Vagina (tissue), 2 donors: ENCODE measurements at places on chromosomes 3 and 15. TPM values are rescaled to one million over a fixed set of nuclear protein-coding genes. Genes with fewer than 3 reads are reported as not detected.

Gene TMEM207
- not detected for total RNA-seq

Gene HHLA2
- total RNA-seq: not detected

DNA sequence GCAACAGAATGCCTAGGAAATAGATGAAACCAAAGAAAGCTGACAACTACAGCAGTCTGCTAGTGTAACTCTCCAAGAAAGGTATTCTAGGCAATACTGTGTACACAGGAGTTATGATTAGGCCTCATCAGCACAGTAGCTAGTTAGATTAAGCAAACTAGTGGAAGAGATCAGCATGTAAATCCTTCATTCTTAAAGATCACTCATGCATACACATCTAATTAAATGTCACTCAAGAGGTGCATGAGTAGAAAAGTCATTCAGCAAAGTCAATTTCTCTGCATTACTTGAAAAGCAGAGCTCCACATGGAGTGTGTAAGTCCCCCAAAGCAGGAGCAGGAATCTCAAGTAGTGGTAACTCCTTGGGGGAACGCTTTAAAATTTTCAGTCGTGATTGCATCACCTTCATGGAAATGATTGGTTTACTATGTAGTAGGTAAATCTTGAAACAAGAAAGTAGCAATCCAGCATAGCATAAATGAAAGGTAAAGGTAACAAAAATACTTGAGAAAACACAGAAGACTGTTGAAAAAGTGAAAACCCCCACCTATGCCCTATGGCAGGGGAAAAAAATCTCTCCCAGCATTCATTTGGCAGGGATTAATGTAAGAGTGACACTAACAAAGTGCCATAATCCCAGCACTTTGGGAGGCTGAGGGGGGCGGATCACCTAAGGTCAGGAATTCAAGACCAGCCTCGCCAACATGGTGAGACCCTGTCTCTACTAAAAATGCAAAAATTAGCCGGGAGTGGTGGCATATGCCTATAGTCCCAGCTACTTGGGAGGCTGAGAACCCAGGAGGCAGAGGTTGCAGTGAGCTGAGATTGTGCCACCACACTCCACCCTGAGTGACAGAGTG, 29.4 kb upstream of the PPIB start:
- no peak for DNase-seq

DNA sequence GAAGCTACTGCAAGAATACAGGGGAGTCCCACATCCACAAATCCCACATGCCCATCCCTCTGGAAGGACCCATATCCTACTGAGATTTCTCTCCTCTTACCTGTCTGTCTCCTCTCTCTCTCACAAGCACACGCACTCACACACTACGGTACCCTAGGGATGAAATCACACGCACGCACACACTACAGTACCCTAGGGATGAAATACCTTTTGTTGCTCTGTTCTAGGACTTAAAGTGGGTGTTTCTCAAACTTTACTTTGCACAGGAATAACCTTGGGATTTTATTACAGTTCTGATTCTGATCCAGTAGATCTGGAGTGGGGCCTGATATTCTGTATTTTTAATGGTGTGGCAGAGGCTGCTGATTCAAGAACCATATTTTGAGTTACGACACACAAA, 622.2 kb upstream of the ZNF385D start:
- no peak for DNase-seq

DNA sequence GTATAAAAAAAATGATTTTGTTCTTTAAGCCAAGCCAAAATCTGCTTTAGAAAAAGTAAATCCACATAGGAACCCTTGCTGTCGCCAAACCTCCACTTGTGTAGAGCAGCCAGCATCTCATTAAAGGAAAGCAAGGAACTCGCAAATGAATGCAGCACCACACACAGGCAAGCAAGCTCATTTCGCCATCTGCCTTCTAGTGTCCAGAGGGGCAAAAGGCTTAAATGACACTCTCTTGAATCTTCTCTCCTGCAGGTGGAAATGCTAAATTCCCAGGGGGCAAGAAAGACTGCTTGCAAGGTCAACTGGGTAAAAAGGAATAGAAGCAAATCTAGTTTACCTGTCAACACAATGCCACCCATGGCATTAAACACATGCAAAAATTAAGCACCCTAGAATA, 2.4 kb downstream of the MB21D2 start:
- no peak for DNase-seq

- no peak for DNase-seq
These were observed 132.9 kb upstream of the TGFBR2 start for GRCh38 chr3:30473374-30474051.

DNA sequence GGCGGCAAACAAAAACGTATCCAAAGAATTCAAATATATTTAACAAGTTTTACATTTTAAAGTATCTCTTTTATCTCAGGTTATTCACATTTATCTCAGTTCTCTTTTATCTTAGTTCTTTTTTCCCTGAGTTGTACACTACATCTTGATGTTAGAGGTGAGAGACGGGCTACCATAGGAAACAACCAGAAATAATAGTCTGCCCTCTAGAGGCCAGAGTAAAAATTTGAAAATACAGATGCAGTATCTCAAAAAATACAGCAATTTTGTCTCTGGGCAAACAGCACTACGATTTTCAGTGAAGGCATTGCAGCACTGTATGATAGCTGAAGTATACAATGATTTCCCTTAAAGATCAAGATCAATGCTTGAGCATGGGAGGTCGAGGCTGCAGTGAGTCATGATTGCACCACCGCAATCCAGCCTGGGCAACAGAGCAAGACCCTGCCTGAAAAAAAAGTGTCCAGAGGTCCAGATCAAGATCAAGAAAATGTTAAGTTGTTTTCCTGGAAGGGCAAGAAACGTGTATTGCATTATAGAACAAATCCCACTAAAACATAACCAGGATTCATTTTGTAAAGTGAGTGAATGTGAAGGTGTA, 82.6 kb upstream of the ATP11B start:
- DNase-seq: no peak

- no peak for DNase-seq
These were observed 269.5 kb downstream of the PLCL2 start for GRCh38 chr3:17154221-17154620.
